DND-41 (cell line): ENCODE measurements at places on chromosomes 13 and 19.
A peak's percentile ranks its signal among the peaks of the same experiment; 100 is the strongest.

- peak overlapping the region; percentile 98 for H3K27ac ChIP-seq
- 0 out of 2 replicates have a peak, but pooled peaks cover 4% of the 10 kb centered on the region for H3K36me3 ChIP-seq
- peak; percentile 60 for DNase-seq
- H3K27me3 ChIP-seq: no peaks in the 10 kb centered on the region
- H3K4me3 ChIP-seq: peak overlapping the region; percentile 83
Observed at GRCh38 chr19:36488846-36489117, 579 bp downstream of the ZNF566 start.

DNA sequence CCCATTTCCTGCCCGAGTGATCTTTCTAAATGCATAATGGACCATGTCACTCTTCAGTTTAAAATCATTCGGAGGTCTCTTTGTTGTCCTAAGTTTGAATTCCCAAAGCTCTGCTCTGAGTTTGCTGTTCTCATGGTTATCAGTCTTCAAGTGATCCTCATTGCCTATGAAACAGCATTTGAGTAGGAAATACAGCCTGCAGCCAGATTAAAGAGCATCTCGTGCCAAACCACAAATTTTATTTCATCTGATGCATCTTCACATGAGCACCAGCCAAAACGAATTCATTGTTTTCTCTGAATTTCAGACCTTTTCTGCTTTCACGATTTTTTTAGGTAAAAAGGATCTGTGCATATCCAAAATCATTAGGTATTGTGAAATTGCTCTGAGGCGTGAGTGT, 299.6 kb downstream of the TDRD3 start:
- no peaks in the 10 kb centered on the region for H3K36me3 ChIP-seq
- no peak for DNase-seq
- H3K4me1 ChIP-seq: no peaks in the 10 kb centered on the region
- H3K27me3 ChIP-seq: no peaks in the 10 kb centered on the region

- H3K27me3 ChIP-seq: no peaks in the 10 kb centered on the region
- H3K4me1 ChIP-seq: no peaks in the 10 kb centered on the region
- DNase-seq: no peak
- H3K4me3 ChIP-seq: no peak overlapping the region
- no peak overlapping the region for H3K27ac ChIP-seq
- H3K36me3 ChIP-seq: no peaks in the 10 kb centered on the region
Observed at GRCh38 chr13:34124666-34125306, 306.8 kb downstream of the RFC3 start.

DNA sequence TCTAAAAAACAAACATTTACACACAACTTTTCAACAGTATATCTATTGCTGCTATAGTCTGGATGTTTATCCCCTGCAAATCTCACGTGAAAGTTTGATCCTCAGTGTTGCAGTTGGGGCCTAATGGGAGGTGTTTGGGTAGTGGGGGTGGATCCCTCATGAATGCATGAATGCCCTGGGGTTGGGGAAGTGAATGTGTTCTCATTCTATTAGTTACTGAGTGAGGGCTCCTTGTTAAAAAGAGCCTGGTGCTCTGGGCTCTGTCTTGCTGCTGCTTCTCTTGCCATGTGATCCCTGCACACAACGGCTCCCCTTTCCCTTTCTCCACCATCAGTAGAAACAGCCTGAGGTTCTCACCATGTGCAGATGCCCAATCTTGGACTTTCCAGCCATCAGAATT, 242.7 kb upstream of the HTR2A start:
- H3K27me3 ChIP-seq: no peaks in the 10 kb centered on the region
- no peak overlapping the region for H3K27ac ChIP-seq
- no peak for DNase-seq

DNA sequence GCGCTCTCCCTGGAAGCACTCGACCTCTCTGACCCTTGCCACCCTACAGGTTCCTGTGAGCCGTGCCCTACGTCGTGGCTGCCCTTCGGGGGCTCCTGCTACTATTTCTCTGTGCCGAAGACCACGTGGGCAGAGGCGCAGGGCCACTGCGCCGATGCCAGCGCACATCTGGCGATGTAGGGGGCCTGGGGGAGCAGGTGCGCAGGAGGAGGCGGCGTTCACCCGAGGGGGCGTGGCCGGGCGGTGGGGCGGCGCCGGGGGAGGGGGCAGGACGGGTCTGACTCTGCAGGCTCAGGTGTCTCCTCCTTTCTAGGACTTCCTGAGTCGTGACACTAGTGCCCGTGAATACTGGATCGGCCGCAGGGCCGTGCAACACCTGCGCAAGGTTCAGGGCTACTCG, 26.4 kb downstream of the CLEC4M start:
- no peaks in the 10 kb centered on the region for H3K4me1 ChIP-seq
- DNase-seq: no peak
- H3K27me3 ChIP-seq: no peaks in the 10 kb centered on the region
- no peak overlapping the region for H3K27ac ChIP-seq
- no peaks in the 10 kb centered on the region for H3K36me3 ChIP-seq

DNA sequence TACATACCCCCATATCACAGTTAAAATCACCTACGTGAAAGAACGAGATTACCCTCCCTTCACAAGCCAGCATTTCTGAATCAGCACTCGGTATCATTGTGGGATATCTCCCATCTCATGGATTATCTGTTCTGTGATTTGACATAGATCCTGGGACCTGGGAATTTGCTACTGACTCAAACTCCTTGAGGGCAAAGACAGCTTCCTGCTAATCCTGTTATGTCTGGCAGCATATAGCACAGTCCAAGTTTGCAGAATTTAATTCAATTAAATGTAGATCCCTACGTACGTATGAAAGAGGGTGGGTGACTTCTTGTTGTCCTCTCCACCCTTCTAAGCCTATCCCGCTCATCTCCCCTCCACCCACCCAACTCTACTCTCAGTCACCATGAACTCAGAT, 476.5 kb downstream of the KLF5 start:
- H3K4me3 ChIP-seq: no peak overlapping the region
- no peaks in the 10 kb centered on the region for H3K27me3 ChIP-seq
- H3K36me3 ChIP-seq: no peaks in the 10 kb centered on the region
- DNase-seq: no peak
- no peaks in the 10 kb centered on the region for H3K4me1 ChIP-seq
- no peak overlapping the region for H3K27ac ChIP-seq

DNA sequence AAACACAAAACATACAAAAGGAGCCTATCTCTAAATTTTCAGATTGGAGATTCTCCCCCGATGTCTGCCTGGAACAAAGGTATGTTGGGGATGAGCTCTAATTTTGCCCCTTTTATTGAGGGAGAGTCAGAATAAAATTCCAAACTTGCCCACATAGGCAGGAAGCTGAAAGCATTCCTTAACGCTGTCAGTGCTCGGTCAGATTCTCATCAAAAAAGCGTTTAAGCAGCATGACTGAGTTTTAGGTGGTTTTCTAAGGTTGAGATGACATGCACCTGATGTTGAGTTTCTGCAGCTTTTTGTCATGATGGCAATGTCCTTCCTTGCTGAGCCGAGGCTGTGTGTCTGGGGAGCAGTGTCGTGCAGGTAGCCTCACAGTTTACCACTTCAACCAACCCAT, 48.4 kb upstream of the MEDAG start:
- no peak overlapping the region for H3K27ac ChIP-seq
- no peaks in the 10 kb centered on the region for H3K4me1 ChIP-seq
- no peak overlapping the region for H3K4me3 ChIP-seq
- no peaks in the 10 kb centered on the region for H3K36me3 ChIP-seq

- H3K27ac ChIP-seq: no peak overlapping the region
- H3K4me1 ChIP-seq: peaks cover 5% of the 10 kb centered on the region
- peak; percentile 25 for DNase-seq
- H3K36me3 ChIP-seq: no peaks in the 10 kb centered on the region
- H3K4me3 ChIP-seq: no peak overlapping the region
Observed at GRCh38 chr19:39497996-39498797, 550 bp upstream of the DLL3 start.

DNA sequence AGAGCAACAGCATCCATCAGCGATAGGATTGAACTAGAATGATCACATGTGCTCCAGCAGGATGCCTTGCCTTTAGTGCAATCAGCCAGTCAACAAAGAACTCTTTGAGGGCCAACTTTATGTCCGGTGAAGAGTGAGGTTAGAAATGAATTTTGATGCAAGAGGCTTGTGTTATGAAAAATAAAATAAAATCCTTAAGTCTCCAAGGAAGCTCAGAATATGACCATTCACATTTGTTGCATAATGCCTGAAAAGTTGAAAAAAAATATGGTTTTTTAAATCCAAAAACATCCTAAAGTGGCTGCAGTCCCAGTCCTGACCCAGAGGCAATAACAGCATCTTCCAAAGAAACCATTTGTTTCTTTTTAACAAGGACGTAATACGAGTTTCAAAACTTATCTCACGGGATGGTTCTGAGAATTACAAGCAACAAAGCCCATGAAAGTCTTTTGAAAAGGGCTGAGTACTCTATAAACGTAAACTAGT, 61.3 kb downstream of the DCLK1 start:
- no peaks in the 10 kb centered on the region for H3K36me3 ChIP-seq
- DNase-seq: no peak
- no peaks in the 10 kb centered on the region for H3K27me3 ChIP-seq
- no peak overlapping the region for H3K4me3 ChIP-seq
- H3K4me1 ChIP-seq: no peaks in the 10 kb centered on the region
- no peak overlapping the region for H3K27ac ChIP-seq
